ENCODE measurements at places on chromosomes 12 and 14. TPM values are rescaled to one million over a fixed set of nuclear protein-coding genes. Genes with fewer than 3 reads are reported as not detected.

DNA sequence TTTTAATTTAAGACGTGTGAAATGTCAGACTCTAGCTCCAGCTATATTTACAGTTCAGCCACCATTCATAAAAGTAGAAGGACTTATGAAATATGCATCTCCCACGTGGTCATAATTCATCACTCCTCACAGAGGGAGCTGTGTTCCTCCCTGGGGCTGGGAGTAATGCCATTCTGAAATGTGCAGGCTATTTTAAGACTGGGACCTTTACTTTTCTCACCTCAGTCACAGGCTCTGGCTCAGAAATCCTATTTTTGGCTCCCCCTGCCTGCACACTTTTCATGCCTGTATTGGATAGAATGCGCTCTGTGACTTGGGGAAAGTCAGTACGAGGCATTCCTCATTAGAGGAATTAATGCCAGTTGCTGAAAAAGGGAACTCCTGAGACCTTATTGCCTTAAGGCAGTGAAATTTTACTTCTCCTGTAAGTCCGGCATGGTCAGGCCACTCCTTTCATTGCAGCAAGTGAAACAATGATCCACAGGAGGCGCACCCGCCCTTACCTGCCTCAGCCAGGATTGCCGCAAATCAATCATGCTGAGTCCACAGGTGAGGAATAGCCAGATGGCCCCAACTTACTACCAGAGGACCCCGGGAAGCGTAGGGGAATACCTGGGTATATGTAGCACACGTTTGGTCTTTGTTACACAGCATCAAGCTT is 1133.2 kb upstream of the TMEM132C start:
- no peaks in the 10 kb centered on the region for H3K27me3 ChIP-seq
- H3K4me3 ChIP-seq: no peak overlapping the region
- DNase-seq: no peak

GRCh38 chr14:89284333-89285058 is 132.5 kb downstream of the FOXN3 start:
- no peaks in the 10 kb centered on the region for H3K4me1 ChIP-seq
- H3K27me3 ChIP-seq: no peaks in the 10 kb centered on the region
- no peak for DNase-seq
- H3K4me3 ChIP-seq: no peak overlapping the region

The MIP gene
- 0.24 TPM for polyA plus RNA-seq

The SERPINA10 gene
- 0.90 TPM for polyA plus RNA-seq

The PROX2 gene
- 1.5 TPM for polyA plus RNA-seq

GRCh38 chr14:58882577-58883018 is 244.8 kb downstream of the DACT1 start:
- DNase-seq: no peak
- H3K4me1 ChIP-seq: no peaks in the 10 kb centered on the region
- no peaks in the 10 kb centered on the region for H3K36me3 ChIP-seq
- H3K4me3 ChIP-seq: no peak overlapping the region
- H3K27me3 ChIP-seq: no peaks in the 10 kb centered on the region

The FLRT2 gene
- polyA plus RNA-seq: 46.9 TPM

- peaks cover 3% of the 10 kb centered on the region for H3K36me3 ChIP-seq
- H3K27me3 ChIP-seq: no peaks in the 10 kb centered on the region
- no peak for DNase-seq
- no peak overlapping the region for H3K27ac ChIP-seq
Measured at GRCh38 chr12:20486233-20486632, 117.9 kb downstream of the PDE3A start.

DNA sequence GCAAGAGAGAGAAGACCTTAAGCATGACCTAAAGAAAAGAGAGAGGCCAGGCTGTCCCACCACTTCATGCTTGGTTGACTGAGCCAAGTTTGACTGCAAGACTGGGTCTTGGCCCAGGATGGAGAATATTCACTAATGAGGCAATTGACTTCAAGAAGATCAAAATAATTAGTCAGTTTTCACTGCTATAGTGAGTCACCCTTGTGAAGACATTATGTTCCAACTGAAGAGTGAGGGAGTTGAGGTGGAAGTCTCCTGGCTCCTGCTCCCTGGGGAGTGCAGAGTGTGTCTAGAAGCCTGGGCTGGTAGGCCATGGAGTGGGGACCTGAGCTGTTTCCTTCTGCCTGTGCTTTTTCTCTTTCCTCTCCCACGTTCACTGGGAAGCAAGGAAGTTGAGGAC is 117.6 kb downstream of the CACNA1C start:
- no peak overlapping the region for H3K4me3 ChIP-seq
- H3K27me3 ChIP-seq: no peaks in the 10 kb centered on the region
- no peak for DNase-seq
- H3K27ac ChIP-seq: no peak overlapping the region

DNA sequence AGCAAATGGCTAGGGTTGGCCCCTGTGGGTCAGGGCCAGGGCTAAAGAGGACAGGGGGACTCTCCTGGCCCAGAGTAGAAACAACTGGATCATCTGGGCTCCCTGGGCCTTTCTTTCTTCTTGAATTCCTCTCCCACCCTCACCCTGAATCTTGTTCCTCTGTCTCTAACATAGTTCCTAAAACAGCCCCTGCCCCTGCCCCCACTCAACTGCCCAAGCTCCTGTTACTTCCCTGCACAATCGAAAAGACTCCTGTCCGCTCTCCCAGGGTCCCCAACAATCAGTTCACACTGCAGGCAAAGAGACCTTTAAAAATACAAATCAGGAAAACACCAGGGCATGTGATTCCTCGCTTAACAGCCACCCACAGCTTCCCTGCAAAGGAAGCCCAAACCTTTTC is 18.0 kb upstream of the ANKRD33 start:
- peaks cover 23% of the 10 kb centered on the region for H3K4me1 ChIP-seq
- H3K4me3 ChIP-seq: no peak overlapping the region
- DNase-seq: no peak
- no peaks in the 10 kb centered on the region for H3K36me3 ChIP-seq
- H3K27me3 ChIP-seq: peaks cover 23% of the 10 kb centered on the region

- no peak for DNase-seq
- H3K27ac ChIP-seq: no peak overlapping the region
- H3K4me3 ChIP-seq: no peak overlapping the region
Measured at GRCh38 chr12:55226523-55226922, 5.7 kb downstream of the OR10A7 start.

The ZC3H10 gene
- 4.5 TPM for polyA plus RNA-seq

DNA sequence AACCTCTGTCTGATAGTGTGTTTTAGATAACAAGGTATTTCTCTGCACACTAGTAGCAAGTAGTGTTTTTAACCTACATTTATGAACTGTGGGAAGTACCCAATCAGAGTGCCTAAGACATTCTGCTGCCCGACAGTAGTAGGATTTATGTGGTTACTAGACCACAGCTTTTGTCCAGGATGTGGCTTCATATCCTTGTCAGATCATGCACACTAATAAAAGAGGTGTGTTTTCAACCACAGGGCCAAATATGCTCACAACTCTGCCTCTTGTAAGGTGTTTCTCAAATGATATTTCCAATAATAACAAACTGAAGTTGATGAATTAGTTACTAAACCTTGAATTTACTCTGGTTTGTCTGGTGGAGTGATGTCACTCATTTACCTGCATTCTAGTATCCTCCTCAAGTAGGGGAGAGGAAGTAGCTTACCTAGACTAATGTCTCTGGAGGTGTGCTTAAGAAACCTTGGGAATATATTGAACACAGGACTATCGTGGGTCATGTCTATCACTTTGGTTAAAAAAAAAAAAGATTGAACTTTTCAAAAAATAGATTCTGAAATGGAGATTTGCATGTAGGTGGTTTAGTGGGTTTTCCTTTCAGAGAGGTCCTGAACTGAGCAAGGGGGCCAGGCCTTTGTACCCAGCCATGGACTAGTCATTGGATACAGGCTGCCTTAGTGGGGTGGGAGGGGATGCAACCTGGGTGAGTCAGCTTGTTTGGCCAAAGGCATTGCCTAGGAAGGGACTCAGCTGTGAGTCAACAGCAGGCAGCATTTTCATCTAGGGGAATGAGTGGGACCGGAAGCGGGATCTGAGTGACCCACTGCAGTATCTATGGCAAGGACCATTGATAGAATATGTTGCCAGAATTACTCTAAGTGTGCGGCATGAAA is 14.1 kb downstream of the FBXW8 start:
- H3K4me3 ChIP-seq: no peak overlapping the region
- DNase-seq: no peak
- peaks cover 5% of the 10 kb centered on the region for H3K4me1 ChIP-seq

The GLT8D2 gene
- 15.2 TPM for polyA plus RNA-seq

The RPS6KA5 gene
- 8.6 TPM for polyA plus RNA-seq

- no peak overlapping the region for H3K27ac ChIP-seq
- H3K4me3 ChIP-seq: no peak overlapping the region
- H3K36me3 ChIP-seq: no peaks in the 10 kb centered on the region
- no peaks in the 10 kb centered on the region for H3K27me3 ChIP-seq
Measured at GRCh38 chr12:65999564-66000280, 130.8 kb downstream of the LLPH start.

DNA sequence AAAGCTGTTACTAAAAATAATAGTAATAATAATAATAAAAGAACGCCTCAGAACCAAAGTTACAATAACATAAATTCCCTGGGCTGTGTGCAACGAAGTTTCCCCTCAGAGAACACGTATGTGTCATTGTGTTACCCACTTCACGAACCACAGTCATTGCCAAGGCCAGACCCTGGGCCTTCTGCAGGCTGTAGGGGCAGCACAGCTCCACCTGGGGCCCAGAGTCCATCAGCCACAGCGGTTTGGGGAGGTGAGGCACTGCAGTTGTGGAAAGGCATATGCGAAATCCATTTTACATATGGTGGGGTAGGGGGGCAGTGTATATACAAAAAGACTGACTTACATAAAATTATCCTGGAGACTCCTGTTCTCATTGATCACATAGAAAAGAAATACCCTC is 56.1 kb downstream of the ESR2 start:
- no peak for DNase-seq
- H3K27ac ChIP-seq: no peak overlapping the region
- H3K27me3 ChIP-seq: no peaks in the 10 kb centered on the region
- no peak overlapping the region for H3K4me3 ChIP-seq

GRCh38 chr12:118356809-118357256 is 15.9 kb downstream of the TAOK3 start:
- peak overlapping the region; percentile 93 for H3K27ac ChIP-seq
- no peaks in the 10 kb centered on the region for H3K36me3 ChIP-seq
- no peaks in the 10 kb centered on the region for H3K27me3 ChIP-seq

The NR4A1 gene
- 139 TPM for polyA plus RNA-seq

- peaks cover 20% of the 10 kb centered on the region for H3K27me3 ChIP-seq
- DNase-seq: peak; percentile 18
- no peak overlapping the region for H3K27ac ChIP-seq
- no peaks in the 10 kb centered on the region for H3K36me3 ChIP-seq
- no peak overlapping the region for H3K4me3 ChIP-seq
Measured at GRCh38 chr14:92259613-92260357, 63.2 kb upstream of the SLC24A4 start.

- no peaks in the 10 kb centered on the region for H3K27me3 ChIP-seq
- H3K27ac ChIP-seq: peak overlapping the region; percentile 95
- H3K36me3 ChIP-seq: no peaks in the 10 kb centered on the region
- DNase-seq: peak; percentile 86
- H3K4me3 ChIP-seq: no peak overlapping the region
Measured at GRCh38 chr14:31934767-31935266, 142.3 kb upstream of the ARHGAP5 start.

DNA sequence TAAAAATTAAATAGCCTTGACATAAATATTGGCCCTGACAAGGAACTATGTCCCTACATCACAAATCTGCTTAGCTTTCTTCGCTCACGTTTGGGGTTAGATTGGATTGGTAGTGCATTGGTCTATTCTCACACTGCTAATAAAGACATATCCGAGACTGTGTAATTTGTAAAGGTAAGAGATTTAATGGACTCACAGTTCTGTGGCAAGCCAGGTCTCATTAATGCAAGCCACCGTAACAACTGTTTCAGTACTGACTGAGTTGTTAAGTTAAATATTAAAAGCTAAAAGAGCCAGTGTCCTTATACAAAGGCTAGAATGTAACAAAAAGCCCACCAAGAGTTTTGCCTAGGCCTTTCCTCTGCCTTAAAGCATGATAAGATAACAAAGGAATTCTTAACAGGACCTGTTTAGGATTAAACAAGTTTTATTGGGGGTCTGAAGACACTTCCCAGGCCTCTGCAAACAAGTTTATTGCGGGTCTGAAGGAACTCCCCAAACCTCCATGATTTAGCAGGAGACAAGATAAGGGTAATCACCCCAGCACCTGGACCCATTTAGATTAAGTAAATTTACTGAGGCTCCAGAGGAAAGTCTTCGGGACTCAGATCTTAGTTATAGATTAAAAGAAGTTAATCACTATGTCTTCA is 88.2 kb upstream of the PTGDR start:
- H3K4me1 ChIP-seq: no peaks in the 10 kb centered on the region
- no peak overlapping the region for H3K4me3 ChIP-seq
- no peak overlapping the region for H3K27ac ChIP-seq
- peak; percentile 7 for DNase-seq

The FAM181A gene
- not detected for polyA plus RNA-seq

DNA sequence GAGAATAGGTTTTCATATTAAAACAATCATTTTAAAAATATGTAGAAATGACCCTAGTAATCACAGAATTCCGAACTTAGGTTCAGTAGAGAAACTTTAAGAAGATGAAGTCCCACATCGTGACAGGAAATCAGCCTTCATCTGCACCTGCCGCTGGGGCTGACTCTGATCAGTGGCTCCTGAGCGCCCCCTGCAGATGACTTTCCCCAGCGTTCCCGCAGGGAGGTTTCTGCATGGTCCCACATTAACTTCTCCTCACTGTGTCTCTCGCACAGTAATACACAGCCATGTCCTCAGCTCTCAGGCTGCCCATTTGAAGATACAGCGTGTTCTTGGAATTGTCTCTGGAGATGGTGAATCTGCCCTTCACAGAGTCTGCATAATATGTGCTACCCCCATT is 1131.1 kb downstream of the TMEM121 start:
- H3K4me3 ChIP-seq: no peak overlapping the region
- no peaks in the 10 kb centered on the region for H3K4me1 ChIP-seq
- H3K27ac ChIP-seq: no peak overlapping the region
- no peaks in the 10 kb centered on the region for H3K27me3 ChIP-seq

DNA sequence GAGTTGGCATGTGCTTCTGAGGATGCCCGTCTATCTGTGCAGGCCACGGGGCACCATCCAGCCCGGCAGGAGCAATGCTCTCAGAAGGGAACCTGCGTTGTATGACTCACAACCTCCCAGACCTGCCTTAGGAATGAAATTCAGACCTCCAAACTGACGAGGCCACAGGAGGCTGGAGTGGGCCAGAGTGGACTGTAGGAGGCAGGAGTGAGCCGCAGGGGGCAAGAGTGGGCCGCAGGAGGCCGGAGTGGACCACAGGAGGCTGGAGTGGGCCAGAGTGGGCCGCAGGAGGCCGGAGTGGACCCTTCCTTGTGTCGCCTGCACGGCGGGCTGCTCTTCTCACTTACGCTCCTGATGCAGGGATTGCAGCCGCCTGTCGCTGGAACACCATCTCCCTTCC is 11.1 kb upstream of the FBRSL1 start:
- peaks cover 21% of the 10 kb centered on the region for H3K27me3 ChIP-seq
- no peak overlapping the region for H3K4me3 ChIP-seq
- no peaks in the 10 kb centered on the region for H3K4me1 ChIP-seq
- no peak for DNase-seq

GRCh38 chr14:58118097-58118815 is 33.8 kb downstream of the ARMH4 start:
- H3K27ac ChIP-seq: no peak overlapping the region
- H3K4me3 ChIP-seq: no peak overlapping the region
- H3K27me3 ChIP-seq: no peaks in the 10 kb centered on the region
- no peak for DNase-seq
- H3K36me3 ChIP-seq: no peaks in the 10 kb centered on the region
